ENCODE measurements at places on chromosomes 7 and 10.

DNA sequence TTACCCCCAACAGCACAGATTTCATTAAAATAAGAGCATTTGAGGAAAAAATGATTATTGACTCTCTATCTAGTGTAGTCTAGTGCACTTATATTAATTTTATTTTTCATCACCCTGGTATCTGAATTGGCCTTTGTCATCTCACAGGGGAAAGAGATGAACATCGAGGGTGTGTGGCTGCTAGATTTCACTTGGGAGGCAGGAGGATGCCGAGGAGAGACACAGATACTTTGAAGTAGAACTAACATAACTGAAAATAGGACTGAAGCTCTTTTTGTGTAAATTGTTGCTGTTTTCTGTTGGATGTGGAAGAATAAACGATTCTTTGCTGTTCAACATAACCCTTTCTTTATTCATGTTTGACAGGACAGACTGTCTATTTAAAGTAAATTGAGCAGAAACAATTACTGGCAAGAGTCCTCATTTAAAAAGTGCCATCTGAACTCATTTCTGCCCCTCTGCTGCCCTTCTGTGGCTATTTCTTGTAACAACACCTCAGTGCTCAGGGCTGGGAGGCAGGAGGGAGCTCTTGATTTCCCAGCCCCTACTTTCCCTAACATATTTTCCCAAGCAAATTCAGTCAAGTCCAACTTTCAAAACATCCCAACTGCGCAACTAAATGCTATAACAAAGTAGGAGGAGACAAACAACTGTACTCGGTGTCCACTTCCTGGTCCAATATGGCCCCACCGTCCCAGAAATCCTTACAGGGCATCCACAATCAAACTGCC lies 15.6 kb downstream of the LYZL1 start:
- DNase-seq = peak; percentile 30

DNA sequence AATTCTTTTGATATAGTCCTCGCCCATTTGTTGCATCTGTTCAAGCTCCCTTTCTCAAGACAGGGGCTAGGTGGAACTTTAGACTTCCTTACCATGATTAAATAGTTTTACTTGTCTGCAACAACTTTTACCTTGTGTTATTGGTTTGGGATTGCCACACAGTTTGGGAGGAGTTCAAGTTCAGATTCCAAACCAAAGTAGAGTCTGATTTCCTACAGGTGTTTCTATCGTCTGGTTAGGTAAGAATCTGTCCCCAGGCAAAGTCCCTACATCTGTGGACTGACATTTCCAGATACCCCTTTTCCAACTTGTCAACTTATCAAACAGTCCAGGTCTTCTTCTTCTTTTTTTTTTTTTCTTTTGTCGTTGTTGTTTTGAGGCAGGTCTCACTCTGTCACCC lies 93.1 kb downstream of the LRGUK start:
- no peak for DNase-seq

GRCh38 chr7:94056796-94057207 lies 52.6 kb upstream of the BET1 start:
- no peak for DNase-seq

DNA sequence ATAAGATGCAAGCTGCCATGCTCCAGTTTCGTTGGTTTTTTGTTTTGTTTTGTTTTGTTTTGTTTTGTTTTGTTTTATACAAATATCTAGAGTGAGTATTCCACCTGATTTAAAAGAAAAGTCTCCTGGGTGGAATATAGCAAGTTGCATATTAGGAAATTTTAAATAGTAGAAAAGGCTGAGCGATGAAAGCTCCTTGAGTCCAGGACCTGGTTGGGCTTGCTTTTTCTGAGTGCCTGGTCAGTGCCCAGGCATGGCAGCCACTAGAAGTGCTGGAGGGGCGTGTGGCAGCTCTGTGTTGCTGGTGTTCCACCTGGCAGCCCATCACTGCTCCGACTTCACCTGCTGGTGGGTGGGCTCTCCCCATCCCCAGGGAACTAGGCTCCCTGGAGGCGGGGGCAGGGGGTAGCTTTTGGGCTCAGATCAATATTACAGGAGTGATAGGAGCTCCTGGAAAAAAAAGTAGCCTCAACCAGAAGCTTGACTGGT lies 8.0 kb downstream of the COL17A1 start:
- no peak for DNase-seq

- DNase-seq = no peak
These were observed 46.7 kb downstream of the PLPP4 start for GRCh38 chr10:120503689-120504088.

DNA sequence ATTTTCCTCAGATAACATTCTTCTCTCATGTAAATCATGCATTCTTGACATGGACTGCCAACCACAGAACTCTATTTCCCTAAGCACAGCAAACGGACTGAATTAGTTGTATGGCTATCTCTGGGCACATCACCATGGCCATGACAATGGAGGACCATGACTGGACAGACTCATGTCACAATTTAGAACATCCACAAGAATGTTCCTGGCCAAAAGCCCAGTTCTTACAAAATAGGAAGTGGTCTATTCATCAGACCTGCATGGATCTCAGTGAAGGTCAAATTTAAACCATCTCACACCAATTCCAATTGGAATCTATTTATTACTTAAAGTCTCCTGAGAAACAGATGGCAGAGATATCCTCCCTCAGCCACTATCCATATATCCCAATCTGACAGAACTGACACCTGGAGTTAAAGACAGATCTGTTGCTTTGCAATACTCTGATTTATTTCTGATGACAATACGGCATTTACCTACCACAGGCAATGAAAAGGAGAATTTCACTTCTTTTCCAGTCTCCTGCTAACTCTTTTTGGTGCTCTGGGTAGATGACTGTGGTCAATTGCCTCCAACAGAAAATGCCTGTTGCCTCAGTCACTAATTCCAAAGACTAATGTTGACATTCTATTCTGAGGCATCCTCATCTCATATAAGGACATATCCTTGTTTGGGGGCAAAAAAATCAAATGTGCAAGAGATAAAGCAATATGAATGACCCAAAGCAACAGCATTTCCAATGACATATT lies 254.8 kb downstream of the HTR7 start:
- DNase-seq = no peak

DNA sequence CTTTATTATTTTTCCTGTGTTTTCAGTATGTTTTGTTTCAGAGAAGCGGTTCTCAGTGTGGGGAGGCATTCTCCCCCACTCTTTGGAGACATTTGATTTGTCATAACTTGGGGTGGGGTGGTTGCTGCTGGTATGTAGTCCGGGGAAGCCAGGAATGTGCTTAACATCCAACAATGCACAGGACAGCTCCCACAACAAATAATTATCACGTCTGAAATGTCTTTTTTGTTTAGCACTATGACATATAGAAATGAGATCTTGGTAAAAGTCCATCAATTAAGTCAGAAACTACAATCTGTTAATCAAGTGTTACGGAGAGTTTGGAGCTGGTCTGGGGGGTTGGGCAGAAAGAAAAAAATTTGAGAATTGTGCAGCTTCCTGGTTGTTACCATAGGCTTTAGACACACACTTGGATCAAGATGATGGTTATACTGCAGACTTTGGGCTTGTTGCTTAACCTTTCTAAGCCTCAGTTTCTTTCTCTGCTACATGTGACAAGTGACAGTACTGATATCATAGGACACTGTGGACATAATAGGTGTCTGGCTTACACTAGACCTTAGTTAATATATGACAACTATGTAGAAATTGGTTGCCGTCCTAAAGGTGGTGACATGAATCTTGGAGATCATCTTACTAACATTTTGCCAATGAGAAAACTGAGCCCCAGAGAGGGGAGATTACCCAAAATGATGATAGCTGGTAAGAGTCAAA lies 113.7 kb downstream of the LRMDA start:
- DNase-seq = no peak

DNA sequence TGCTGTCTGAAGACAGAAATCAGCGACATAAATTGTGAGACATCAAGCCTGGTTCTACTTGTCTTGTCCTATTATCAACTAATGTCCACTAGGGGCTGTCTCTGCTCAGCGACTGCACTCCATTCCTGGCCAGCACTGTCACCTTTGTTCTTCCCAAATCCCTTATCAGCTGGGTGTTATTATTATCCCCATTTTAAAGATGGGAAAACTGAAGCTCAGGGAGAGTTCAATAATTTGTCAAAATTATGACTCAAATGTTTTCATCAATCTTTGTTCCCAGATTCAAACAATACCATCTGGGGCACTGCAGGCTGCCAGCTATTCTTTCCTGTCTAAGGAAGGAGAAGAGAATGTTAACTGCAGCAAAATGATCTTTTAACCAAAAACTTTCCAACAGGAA lies 431.6 kb upstream of the NFE2L3 start:
- DNase-seq = no peak

DNA sequence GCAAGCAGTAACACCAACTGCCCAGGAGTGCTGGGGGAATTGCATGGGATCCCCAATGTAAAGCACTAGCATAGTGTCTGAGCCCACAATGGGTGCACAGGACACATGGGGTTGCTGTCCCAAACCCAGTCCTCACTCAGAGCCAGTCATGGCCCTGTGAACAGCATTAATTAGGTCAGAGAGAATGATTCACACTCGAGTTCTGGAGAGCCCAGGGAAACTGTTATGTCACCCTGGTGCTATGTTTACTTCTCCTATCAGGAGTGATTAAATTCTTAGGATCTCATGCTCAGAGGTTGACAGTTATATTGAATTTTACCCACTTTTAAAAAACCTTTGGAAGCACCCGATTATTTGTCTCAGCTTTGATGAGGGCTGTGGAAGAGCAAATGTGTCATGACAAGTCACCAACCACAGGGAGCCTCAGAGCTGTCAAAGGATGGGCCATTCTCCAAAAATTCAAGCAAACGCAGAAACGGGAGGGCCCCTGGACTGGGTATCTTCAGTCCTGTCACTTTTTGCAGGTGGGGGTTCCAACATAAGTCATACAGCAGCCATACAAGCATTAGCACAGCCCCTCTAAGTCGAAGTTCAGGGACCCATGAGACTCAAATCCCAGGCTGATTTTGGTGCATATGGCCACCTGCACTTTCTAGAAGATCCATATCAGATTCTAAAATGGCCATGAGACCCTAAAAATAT lies 1.3 kb upstream of the RASSF4 start:
- DNase-seq = no peak

DNA sequence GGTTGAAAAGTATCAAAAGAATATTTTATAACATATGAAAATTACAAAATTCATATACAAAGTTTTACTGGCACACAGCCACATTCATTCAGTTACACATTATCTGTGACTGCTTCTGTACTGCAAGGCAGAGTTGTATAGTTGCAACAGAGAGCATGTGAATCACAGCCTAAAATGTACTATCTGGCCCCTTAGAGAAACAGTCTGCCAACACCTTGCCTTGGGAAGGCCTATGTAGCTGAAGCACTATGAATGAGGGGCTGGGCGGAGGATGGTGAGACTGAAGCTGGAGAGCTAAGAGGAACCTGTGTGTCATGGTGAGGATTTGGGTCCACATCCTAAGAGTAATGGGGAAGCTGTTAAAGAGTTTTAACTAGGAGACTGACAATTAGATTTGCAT lies 35.7 kb downstream of the PDZD8 start:
- DNase-seq = no peak

DNA sequence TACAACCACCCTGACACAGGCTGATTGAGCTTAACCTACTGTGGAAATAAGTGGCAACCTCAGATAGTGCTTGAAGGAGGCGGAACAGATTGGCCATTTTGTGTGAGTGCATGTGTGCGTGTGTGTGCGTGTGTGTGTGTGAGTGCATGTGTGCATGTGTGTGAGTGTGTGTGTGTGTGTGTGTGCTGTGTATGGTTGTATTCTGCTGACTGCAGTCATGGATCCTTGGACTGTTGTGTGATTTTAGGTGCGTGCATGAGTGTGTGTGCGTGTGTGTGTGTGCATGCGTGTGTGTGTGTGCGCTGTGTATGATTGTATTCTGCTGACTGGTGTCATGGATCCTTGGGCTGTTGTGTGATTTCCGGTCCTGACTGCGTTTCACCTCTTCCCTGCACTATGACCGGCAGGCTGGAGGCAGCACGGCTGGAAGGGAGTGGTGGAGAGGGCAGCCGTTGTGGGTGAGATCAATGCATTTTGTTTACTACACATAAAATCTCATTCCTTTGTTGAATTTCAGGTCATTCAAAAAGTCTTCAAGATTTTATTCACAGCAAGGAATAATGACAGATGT lies 6.3 kb downstream of the IQCE start:
- DNase-seq = no peak

DNA sequence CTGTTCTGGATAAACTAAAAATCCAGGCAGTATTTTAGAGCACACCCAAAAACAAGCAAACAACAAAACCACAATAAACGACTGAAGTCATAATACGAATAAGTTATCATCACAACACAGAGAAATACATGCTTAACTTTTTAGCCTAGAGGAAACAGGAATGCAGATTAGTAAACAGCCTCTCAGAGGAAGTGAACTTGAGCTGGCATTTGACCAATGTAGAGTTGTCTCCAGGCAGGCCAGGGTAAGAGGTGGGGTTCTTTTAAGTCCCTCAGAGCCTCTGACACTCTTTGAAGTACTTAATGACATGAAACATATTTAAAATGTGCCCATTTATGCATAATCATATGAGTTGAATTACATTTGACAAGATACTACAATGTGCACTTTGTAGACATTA lies 43.3 kb upstream of the PLXDC2 start:
- DNase-seq = no peak

DNA sequence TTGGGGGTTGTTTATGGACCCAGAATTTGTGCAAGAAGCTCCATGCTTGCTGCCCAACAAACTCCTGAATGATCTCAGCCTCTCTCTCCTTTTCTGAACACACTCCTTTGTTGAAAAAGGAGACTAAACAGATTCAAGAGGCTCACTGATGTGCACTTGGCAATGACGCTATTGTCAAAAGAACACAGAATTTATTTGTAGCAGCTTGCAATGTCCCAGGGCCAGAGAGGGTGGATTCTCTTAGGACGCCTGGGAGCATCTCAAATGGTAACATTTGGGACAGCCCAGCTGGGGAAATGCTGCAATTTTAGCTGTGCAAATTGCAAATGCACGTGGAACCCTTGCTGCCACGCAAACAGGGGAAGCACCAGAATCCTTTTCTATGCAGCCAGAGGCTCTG lies 79.9 kb downstream of the GPR26 start:
- no peak for DNase-seq

- DNase-seq = no peak
These were observed 150.0 kb upstream of the BET1 start for GRCh38 chr7:94154182-94154581.

DNA sequence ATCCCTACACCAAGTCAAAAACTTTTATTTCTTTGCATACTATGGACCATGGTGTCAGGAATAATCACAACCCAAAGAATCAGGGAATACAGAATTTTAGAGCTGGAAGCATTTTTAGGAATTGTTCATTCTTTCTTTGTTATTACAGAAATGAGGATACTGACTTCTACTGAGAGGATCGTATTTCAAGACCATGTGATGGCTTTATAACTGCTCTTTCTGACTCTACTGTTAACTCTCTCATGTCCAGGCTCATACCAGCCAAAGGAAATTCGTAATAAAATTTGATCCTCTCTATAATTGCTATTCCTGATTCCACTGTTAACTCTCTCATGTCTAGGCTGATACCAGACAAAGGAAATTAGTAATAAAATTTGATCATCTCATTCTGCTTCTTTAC lies 1050.9 kb upstream of the C7orf33 start:
- DNase-seq = no peak

DNA sequence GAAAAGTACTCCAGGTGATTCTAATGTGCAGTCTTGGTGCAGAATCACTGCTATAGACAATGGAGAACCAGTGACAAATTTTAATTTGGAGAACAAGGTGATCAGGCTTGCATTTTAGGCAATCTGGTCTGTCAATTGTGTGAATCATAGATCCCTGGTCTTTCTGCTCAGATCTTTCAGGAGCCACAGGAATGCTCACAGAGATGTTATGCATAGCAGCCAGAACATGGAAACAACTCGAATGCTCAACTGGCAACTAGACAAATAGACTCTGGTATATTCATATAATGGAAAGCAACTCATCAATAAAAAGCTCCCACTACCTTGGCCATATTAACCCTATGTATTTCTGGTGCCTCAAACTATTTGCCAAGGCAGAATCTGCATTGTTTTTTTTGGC lies 209.1 kb downstream of the PHF14 start:
- no peak for DNase-seq
